ENCODE measurements at places on chromosomes 3 and 15. TPM values are rescaled to one million over a fixed set of nuclear protein-coding genes. Genes with fewer than 3 reads are reported as not detected.

DNA sequence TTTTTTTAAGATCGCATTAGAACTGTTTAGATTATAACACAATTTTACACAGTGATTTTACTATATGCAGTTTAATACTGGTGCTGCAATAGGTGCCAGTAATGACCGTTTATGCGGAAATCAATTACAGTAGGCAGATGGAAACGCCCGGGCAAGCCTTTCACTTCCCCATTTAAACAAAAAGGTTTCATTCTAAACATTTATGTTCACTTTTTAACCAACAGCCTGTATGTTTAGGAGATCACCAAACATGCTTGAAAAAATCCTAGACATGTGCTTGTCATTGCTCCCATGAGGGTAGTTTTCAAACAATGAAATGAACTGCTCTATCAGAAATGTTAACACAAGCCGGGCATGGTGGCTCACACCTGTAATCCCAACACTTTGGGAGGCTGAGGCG is 2.7 kb downstream of the BNIP2 start:
- no peak for DNase-seq

DNA sequence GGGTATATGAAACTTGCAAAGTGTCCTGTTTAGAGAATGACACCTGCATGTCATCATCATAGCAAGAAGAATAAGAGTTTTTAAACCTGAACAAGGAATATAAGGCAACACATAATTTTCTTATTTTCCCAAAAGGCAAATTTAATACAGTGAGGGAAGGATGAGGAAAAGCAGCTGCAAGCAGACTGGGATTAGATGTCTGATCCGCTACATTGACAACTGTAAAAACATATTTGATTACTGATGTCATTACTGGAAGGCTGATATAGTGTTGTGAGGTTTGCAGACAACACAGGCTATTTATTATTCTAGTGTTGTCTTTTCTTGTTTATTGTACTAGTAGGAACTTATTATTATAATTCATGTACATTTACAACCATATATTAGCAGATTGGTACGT is 528.7 kb downstream of the ZIC1 start:
- no peak for DNase-seq

The POLQ gene
- total RNA-seq = 16.9 TPM

The ENTPD3 gene
- total RNA-seq = not detected

The SCAANT1 gene
- not detected for total RNA-seq

GRCh38 chr3:174325171-174325570 is 534.0 kb upstream of the NAALADL2 start:
- DNase-seq = no peak

DNA sequence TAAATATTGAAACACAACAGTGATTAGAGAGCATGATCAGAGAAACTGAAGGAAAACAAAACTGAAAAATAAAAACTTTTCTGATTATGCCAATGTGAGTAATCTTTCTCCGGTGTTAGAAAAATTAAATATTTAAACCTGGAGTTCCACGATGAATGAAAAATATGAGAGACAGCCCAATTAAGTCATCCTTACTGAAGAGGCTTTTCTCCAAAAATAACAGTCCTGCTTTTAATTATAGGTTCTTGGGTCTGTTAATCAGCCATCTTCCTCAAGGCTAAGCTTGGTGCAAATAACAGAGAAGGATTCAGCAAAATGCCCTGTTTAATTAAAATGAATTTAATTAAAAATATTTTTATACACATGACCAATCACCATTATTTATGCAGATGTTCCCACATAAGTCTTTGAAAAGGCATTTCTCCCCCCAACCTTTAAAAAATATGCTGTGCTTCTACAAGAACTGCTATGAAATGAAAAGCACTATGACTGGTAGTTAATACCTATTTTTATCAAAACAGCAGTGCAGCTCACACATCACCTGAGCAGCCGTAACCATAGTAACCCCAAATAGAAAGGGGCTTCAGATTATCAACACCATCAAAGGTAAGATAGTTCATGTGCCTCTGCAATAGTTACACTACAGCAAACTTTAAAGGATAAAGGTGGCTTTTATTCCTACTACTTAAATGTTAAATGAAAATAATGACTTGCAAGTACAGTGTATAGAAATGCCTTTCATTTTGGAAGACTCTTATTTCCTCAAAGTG is 175.7 kb downstream of the SLC9A9 start:
- DNase-seq = no peak

- no peak for DNase-seq
Observed at GRCh38 chr3:16838561-16838960, 46.2 kb upstream of the PLCL2 start.

The CPB1 gene
- not detected for total RNA-seq

DNA sequence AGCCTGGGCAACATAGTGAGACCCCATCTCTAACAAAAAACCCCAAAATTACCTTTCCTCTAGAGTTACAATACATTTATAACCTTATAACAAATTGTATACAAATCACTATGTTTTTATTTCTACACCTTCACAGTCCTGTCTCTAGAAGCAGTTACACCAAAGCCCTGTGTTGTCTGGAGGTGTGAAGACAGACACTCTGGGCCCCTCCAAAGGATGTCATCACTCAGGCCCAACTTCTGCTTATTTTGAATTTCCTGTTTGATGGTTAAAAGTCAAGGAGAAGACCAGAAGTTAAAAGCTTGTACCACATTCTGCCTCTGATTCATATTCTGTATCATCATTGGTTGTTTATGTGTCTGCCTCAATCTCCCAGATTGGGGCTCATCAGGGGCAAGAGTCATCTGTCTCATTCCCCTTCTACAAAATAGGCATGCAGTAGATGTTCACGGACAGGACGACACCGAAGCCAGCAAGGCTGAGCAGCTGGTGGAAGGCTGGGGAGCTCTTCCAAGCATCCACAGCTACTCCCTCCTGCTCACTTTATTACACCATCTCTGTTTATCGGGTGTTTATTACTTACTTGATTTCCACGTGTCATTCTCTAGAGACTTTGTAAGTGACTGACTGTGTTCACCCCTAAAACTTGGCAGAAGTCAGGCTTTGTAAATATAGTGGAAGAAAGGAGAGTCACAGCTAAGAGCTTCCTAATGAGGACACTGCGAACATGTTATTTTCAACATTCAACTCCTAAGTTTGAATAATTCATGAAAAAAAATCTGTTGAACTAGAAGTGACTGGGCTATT is 136.8 kb upstream of the ANKRD28 start:
- DNase-seq = no peak

DNA sequence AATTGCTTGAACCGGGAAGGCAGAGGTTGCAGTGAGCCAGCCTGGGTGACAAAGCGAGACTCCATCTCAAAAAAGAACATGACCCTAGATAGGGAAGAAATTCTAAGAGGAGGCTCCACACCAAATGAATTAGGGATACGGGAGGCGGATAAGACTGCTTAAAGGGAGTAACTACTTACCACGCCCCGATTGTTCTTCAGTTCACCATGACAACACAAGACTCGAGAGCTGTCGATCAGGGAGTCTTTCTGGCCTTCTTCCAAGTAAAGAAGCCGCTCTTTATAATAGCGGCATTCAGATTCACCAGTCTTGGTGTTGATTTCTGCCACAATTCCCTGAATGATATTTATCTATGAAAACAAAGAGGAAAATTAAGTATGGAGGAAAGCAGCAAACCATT is 53.9 kb upstream of the TASOR start:
- no peak for DNase-seq

DNA sequence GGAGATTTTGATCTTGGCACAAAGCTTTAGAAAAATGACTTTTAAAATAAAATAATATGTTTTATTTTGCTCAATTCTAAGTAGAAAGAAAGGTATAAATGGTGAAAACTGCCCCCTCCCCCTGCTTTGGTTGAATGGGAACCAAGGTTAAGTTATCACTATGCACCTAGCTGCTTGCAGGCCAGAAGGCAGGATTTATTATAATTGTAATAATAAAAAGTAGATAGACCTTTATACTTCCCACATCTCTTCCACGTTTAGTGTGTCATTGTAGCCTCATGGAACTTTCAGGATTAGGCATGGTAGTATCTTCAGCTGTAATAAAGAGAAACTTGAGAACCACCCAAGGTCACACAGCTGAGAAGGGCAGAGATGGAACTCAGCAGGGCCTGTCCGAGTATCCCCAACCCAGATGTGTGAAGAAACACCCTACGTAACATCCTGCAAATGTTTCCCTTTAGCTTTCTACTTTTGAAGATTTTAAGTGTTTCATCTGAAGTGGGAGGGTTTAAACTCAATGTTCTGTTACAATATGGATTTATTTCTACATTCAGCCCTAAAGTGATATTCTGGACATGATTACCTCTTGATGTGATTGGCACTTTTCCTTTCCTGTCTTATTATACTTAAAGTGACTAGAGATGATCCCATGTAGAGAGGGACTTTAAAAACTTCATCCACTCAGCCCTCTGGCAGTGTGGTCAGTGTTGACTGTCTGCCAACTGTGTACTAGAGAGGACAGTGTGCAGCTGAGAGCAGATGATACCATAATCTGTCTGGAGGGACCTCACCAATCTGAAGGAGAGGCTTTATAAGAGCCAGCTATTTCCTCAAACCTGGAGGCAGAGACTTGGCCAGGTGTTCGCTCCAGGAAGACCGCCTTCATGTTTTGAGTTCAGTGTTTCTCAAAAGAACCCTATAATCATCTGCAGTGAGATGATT is 282.5 kb upstream of the TRIM42 start:
- no peak for DNase-seq

- DNase-seq = no peak
Observed at GRCh38 chr15:38692789-38693062, 128.1 kb upstream of the RASGRP1 start.
